ENCODE measurements at places on chromosomes 11 and 22.

- DNase-seq: no peak
These were observed 23.3 kb upstream of the GAL start for GRCh38 chr11:68661014-68661413.

DNA sequence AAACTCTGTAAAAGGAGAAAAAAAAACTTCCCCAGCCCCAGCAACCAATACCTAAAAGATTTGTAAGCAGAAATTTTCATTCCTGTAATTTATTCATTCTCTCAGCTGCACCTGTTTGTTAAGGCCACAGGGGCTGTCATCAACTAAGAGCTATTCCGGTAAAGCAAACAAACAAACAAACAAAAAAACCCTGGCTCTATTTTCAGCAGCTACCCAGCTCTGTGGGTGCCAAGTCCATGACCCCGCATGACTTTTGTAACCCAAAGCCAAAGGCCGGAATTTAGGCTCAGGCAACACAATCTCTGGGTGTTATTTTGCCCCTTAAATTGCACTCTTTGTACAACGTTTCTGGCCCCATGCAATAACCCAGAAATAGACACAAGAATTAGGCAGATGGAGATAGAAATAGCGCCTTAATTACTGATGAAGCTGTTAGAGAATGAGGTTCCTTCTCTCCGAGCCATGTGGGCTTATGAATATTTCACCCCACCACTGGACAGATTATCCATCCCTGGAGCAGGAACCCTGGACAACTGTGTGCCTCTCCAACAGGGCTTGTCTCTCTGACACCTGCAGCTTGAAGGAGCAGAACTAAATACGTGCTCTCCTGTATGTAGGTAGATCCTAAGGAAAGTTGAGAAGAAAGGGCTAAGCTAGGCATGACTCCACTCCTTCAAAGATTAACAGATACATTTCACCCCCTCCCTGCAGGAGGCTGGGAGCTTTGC lies 29.4 kb downstream of the APOL6 start:
- no peak for DNase-seq

DNA sequence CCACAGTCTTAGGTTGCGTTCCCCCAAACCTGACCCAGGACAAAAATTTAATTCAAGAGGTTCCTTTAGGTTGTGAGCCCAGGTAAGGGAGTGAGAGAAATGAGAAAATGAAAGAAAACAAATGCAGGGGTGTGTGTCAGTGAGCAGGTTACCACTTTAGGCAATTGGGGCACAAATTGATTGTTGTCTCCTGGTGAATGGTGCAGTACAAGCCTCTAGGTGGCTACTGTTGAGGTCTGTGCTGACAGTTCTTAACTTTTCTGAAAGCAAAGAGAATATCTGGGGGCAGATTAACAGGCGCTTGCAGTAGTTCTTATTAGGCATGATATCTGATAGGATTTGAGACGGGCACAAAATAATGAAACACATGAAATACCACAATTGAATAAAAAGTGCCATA lies 894.6 kb downstream of the FAM181B start:
- no peak for DNase-seq

- DNase-seq: no peak
These were observed 14.3 kb upstream of the BEST1 start for GRCh38 chr11:61935861-61936260.

DNA sequence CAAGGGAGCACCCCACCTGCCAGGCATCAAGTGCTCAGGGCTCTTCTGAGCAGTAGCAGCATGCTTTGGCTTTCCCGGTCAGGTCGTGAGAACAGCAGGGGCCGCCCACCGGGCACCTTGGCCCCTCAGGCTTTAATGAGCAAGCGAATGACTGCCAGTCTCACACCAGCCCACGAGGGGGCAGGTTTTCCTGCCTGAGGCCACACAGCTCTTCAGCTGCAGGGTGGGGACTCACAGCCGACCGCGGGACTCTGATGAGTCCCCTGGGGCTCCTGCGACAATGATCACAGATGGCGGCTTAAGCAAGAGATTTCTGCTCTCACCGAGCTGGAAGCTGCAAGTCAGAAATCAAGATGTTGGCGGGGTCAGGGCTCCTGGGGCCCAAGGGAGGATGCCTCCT lies 14.3 kb upstream of the FGF19 start:
- DNase-seq: no peak

GRCh38 chr11:10095412-10096208 lies 198.4 kb downstream of the SBF2 start:
- DNase-seq: no peak

All from hippocampal formation (tissue), 2 donors.